ENCODE measurements at places on chromosomes 2 and 18. TPM values are rescaled to one million over a fixed set of nuclear protein-coding genes. Genes with fewer than 3 reads are reported as not detected.

DNA sequence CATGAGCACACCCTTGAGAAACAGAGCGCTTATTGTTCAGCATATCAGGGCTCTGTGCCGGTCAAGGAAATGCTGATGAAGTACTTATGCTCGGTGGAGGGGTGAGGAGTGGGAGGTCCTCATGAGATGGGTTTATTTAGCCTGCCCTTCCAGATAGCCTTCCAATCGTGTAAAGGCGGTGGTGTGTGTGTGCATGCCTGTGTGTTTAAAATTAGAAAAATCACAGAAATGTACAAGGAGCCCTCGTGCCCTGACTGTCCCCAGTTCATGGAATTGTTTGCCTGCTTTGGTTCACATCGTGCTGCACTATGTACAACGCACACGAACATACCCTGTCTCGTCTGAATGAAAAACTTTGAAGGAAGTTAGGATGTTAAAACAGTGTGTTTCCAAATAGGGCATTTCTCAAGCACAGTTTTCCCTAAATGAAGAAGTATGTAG is 158.6 kb downstream of the AQP4 start:
- no peak overlapping the region for H3K27ac ChIP-seq
- no peak for DNase-seq
- peaks cover 7% of the 10 kb centered on the region for H3K4me1 ChIP-seq
- H3K36me3 ChIP-seq, result no peaks in the 10 kb centered on the region

The RAB6C gene
- not detected for total RNA-seq

DNA sequence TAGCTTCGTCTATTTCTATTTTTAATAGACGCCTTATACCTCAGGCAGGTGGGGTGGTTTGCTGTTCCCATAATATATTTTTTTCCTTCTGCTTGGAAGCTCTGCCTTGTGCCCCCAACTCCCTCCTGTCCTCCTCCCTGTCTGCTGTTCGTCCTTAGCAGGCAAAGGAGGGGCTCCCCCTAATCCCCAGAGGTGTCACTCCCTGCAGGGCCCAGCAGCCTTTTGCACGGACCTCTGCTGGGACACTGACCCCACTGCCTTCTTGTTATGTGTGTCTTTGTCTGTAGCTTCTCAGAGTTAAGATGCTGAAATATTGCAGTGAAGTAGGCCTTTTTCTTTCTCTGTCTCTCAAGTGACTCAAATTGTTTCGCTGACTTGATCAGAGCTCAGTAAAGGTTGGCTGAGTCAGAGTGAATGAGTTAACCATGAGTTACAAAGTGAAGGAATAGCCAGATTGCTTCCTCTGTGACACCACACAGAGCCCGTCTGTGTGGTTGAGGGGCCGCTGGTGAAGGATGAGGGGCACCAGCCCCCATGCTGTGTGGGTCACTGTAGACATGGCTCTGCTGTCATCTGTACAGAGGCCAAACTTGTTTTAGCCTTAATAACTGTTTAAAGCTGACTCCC is 47.7 kb downstream of the PRKCE start:
- peaks cover 10% of the 10 kb centered on the region for H3K4me1 ChIP-seq
- no peak overlapping the region for H3K4me3 ChIP-seq
- DNase-seq, result peak; percentile 23
- H3K27me3 ChIP-seq, result no peaks in the 10 kb centered on the region
- H3K27ac ChIP-seq, result no peak overlapping the region
- H3K36me3 ChIP-seq, result no peaks in the 10 kb centered on the region

DNA sequence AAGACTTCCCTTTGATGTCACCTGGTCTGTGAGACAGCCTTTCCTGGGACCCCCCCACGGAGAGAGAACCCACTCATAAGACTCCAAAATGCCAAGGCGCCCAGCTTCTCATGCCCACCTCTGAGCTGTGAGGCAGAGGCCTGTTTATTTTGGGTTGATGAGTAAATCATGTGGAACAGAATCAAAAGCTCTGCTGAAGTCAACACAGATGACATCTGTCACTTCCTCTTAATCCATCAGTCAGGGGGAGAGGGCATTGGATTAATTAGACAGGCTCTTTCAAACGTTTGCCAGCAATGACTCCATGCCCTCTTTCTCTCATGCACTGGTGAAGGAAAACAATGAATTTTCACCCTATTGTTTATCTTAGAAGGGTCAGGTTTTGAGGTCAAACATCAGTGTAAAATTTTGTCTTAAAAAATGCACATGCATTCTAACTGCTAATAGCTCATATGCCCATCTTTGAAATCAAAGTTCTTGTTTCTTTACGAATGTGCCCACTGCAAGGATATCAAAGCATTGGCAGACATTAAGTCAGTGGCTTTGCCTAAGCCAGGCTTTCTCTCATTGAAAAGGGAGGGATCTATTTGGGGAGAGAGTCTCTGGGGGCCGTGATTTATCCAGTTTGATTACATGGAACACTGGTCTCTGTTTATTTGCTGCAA is 184.1 kb downstream of the ACKR3 start:
- no peak for DNase-seq
- H3K27me3 ChIP-seq, result peaks cover 6% of the 10 kb centered on the region
- no peaks in the 10 kb centered on the region for H3K36me3 ChIP-seq
- no peak overlapping the region for H3K27ac ChIP-seq
- H3K4me1 ChIP-seq, result no peaks in the 10 kb centered on the region

DNA sequence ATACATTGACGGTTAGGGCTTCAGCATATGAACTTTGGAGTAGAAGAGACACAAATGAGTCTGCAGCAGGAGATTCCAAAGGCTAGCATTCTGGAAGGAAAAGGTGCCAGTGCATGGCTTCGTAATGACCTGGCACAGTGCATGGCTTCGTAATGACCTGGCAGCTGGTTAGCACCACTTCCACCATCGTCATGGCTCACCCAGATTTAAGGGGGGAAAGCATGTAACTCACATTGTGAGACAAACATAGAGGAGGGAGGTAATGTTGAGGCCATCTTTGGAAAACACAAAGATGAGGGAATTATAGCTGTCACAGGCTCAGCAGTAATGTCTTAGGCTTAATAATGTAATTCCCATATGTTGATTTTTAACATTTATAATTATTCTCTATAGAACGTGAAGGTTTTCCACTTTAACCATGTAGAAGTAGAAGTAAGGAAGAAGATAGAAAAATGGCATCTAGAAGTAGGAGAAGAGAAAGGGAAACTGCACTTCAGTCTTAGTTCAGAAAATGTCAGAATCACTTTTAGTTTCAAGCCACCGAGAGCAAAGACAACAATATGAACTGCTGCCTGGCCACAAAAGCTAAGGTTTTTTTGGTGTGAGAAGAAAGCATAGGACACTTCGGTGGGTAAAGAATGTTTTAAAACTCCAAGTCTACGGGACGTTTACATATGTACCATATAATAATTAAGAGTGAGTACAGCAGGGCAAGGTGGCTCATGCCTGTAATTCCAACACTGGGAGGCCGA is 6.8 kb upstream of the STK25 start:
- peak; percentile 10 for DNase-seq
- H3K4me3 ChIP-seq, result no peak overlapping the region
- peaks cover 4% of the 10 kb centered on the region for H3K36me3 ChIP-seq
- H3K27ac ChIP-seq, result peak overlapping the region; percentile 67
- no peaks in the 10 kb centered on the region for H3K27me3 ChIP-seq

The SAG gene
- not detected for total RNA-seq

GRCh38 chr2:95670686-95671085 is 78.9 kb downstream of the TRIM43 start:
- no peak overlapping the region for H3K4me3 ChIP-seq
- H3K4me1 ChIP-seq, result peaks cover 9% of the 10 kb centered on the region
- no peak overlapping the region for H3K27ac ChIP-seq
- H3K27me3 ChIP-seq, result no peaks in the 10 kb centered on the region
- no peak for DNase-seq

DNA sequence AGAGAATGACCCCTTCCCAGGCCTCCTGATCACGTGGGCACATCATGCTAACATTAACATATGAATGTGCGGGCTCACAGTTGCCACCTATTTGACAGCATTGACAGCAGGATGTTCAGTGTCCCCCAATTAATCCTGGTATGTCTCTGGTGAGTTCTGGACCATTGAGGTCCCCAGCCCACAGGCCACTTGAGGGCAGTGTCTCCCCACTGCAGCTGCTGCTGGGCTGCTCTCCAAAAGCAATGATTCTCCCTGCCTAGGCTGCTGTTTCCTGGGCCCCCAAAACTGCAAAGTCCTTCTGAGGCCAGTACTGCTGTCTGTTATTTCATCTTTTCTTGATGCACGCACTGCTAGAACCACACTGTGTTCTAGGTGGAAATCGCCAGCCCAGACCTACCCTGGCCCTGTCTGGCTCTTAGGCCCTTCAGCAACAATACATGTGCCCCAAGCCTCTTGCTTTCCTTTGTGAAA is 52.7 kb upstream of the MAPK4 start:
- H3K36me3 ChIP-seq, result no peaks in the 10 kb centered on the region
- H3K4me3 ChIP-seq, result no peak overlapping the region
- H3K27me3 ChIP-seq, result peaks cover 12% of the 10 kb centered on the region
- no peaks in the 10 kb centered on the region for H3K4me1 ChIP-seq

The LRATD1 gene
- not detected for total RNA-seq

DNA sequence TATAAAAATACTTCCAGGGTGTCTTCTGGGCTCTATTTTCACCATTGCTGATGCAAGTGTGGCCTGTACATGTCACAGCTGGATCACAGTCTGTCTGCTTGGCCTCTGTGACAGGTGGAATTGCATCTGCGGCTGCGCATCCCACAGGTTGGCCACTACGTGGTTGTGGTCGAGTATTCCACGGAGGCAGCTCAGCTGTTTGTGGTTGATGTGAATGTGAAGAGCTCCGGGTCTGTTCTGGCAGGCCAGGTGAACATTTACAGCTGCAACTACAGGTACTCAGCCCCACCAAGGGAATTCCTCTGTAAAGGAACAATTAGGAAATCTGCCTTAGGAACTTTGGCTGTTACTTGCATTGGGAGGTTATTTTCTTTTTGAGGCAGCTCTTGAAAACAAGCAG is 144.5 kb downstream of the LAMA3 start:
- H3K27ac ChIP-seq, result no peak overlapping the region
- H3K4me1 ChIP-seq, result peaks cover 8% of the 10 kb centered on the region
- no peaks in the 10 kb centered on the region for H3K27me3 ChIP-seq
- H3K36me3 ChIP-seq, result no peaks in the 10 kb centered on the region

- no peak overlapping the region for H3K27ac ChIP-seq
- no peaks in the 10 kb centered on the region for H3K27me3 ChIP-seq
- no peak overlapping the region for H3K4me3 ChIP-seq
- DNase-seq, result no peak
These were observed 247.6 kb downstream of the SLC8A1 start for GRCh38 chr2:40204268-40204667.

- no peaks in the 10 kb centered on the region for H3K36me3 ChIP-seq
- no peak overlapping the region for H3K27ac ChIP-seq
- no peaks in the 10 kb centered on the region for H3K4me1 ChIP-seq
- no peak overlapping the region for H3K4me3 ChIP-seq
- DNase-seq, result no peak
These were observed 7.9 kb downstream of the LIPG start for GRCh38 chr18:49569724-49570123.

- H3K4me1 ChIP-seq, result no peaks in the 10 kb centered on the region
- H3K27ac ChIP-seq, result no peak overlapping the region
- H3K4me3 ChIP-seq, result no peak overlapping the region
- peaks cover 7% of the 10 kb centered on the region for H3K27me3 ChIP-seq
- H3K36me3 ChIP-seq, result no peaks in the 10 kb centered on the region
These were observed 6.8 kb upstream of the TAF1B start for GRCh38 chr2:9836517-9836916.

The SP3 gene
- 84.0 TPM for total RNA-seq

- H3K4me1 ChIP-seq, result no peaks in the 10 kb centered on the region
- no peak for DNase-seq
- peaks cover 1% of the 10 kb centered on the region for H3K27me3 ChIP-seq
- H3K27ac ChIP-seq, result no peak overlapping the region
These were observed 139.2 kb downstream of the NEDD4L start for GRCh38 chr18:58183226-58183625.

Measured in activated CD8-positive, alpha-beta T cell treated with anti-CD3 and anti-CD28 coated beads for 36 hours (primary cell).